ENCODE measurements at places on chromosomes 3 and 15.

DNA sequence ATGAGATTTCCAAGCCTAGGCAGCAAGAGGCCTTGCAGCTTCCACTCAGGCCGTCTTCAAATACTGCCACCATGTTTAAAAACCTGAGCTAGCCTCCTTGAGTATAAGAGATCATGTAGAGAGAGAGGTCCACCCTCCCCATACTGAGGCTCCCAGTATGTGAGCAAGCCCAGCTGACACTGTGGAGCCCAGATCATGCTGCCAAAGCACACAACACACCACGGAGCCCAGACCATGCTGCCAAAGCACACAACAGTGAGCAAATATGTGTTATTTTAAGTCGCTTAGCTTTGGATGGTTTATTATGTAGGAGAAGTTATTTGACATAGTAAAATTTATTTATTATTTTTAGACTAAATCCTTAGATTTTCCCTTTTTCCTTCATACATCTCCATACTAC lies 333.7 kb downstream of the CTNNB1 start:
- no peak for DNase-seq

GRCh38 chr3:52193065-52193464 lies 4.9 kb upstream of the ALAS1 start:
- no peak for DNase-seq

DNA sequence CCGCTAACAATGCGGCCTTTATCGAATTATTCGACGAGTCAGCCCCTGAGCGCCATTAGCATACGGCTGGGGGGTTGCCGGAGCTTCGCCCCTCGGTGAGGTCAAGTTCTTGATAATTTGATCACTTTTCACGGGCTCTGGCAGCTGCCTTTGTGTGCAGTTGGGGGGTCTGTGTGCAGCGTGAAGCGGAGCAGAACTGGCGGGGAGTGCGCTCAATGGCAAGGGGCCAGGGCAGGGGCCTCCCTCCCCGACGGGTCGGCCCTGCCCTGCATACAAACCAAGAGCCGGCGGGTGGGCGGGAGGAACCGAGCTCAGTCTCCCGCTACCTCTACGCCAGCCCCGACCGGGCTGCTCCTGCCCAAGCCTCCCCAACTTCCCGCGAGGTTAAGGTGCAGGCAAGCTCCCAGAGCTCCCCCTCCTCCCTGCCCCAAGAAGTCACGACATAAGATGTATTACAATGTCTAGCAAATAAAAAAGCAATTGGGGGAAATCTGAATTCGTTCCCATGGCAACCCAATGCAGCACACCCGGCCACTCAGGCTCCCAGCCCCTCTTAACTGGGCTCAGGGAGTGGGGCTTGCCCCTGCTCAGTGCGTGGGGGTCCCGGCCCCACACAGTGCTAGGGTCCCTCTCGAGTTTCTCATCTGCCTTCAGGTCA lies 34.1 kb upstream of the POLG start:
- no peak for DNase-seq

- DNase-seq = no peak
These were observed 26.8 kb upstream of the SLCO2A1 start for GRCh38 chr3:134056464-134056891.

DNA sequence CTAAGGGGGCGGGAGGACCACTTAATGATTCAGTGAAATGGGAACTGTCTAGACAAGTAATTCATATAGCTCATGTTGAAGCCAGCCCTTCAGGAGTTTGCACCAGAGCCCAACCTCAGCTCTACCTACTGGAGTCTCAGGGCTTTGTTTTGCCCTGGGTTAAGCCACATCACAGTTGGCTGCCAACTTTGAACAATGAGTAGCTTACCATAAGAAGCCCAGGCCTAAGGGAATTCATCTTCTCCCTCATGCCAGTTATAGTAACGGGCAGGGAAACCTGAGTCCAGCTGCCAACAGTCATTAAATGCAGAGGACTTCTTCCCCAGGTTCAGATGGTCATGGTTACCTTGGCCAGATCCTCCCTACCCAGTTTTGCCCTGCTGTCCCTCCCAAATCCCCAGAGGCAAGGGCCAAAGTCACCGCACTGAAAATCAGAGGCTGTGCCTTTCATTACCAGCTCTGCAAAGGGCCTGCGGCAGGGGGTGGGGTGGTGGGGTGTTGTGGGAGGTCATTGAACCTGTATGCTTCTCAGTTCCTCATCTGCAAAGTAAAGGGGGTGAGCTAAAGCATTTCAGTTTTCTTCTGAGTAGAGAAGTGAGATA lies 302.2 kb upstream of the NR2E3 start:
- DNase-seq = no peak

- DNase-seq = no peak
These were observed 28.8 kb upstream of the CCDC50 start for GRCh38 chr3:191300422-191300821.

GRCh38 chr3:48739955-48740823 lies 23.2 kb upstream of the IP6K2 start:
- peak; percentile 60 for DNase-seq

DNA sequence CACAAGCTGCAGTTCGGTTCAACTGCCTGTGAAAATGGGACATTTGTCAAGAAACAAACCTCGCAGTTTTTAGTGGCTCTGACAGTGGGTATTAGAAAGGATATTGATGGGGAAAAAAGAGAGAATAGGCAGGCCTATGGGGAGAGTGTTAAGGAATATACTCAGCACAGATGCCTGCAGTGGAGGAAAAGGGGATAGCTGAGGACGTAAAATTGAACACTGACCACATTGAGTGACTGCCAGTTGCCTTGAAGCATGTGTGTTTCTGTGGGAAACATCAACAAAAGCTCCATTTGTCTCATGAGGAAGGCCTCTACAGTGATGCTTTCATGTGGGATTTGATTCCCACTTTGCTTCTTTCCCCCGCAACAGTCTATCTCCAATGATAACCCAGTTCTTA lies 1042.1 kb downstream of the TUSC7 start:
- DNase-seq = no peak

DNA sequence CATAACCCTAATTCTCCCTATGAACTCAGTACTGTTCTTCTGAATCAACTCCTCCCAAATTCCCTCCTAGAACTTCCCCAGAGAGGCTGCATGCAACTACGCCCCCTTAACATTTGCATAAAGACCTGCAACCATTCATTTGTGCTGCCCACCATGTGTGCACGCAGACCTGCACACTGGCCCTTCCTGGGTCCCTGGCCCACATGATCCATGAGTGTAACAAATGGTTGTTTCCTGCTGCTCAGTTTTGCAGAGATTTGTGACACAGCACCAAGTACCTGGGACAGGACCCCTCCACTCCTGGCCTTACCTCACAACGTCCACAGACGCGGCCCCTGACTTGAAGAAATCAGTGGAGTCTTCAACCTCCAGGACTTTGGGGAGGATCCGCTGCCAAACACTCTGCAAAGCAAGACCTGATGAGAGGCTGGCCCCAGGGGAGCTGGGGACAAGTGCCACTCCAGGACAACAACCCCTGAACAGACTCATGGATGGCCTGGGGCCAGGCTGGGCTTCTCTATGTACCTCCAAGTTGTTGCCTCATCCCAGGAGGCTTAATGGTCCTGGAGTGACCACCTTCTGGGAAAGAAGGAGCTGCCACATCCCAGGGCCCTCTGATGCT lies 33.8 kb downstream of the ALDH1L1 start:
- DNase-seq = no peak

- DNase-seq = no peak
These were observed 43.1 kb downstream of the RBPMS2 start for GRCh38 chr15:64732156-64732860.

DNA sequence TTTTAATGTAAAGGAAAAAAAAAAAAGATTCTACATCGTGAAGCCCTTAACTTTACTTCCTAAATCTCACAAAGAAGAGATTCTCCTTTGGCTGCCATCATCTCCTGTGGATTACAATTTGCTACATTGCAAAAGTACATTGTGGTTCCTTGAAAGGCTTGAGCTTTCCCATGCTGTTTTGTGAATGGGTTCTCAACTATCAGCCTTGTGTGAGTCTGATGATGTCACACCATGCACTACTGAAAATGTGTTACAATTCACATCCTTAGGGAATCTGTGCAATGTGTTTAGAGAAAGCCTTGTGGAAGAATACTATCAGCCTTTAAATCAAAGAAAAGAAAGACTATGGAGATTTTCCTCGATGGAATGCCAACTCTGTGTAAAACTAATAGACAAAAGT lies 510.0 kb upstream of the ALCAM start:
- DNase-seq = no peak

- DNase-seq = no peak
These were observed 51.7 kb downstream of the ANXA2 start for GRCh38 chr15:60346077-60346476.

DNA sequence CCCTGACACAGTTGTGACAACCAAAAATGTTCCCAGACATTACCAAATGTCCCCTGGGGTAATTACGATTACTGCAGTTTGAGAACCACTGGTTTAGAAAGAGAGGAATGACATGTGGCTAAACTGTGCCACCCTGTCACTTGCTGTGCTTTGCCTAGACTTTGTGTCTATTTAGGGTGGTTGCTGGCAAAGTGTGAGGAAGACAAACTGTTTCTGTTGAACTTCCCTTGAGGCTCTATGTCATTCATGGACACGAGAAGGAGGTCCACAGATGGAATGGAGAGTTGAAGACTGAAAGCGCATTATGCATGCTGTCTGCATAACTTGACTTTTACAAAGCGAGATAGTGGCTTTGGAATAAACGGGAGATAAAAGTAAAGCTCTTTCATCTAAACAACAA lies 316.7 kb downstream of the FEZF2 start:
- no peak for DNase-seq

DNA sequence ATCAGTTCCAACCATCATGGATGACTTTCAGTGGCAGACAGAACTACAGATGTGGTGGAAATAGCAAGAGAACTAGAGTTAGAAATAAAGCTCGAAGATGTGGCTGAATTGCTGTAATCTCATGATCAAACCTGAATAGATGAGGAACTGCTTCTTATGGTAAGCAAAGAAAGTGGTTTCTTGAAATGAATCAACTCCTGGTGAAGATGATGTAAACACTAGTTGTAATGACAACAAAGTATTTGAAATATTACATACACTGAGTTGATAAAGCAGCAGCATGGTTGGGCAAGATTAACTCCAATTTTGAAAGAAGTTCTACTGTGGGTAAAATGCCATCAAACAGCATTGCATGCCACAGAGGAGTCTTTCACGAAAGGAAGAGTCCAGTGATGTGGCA lies 131.7 kb upstream of the FAM3D start:
- no peak for DNase-seq

DNA sequence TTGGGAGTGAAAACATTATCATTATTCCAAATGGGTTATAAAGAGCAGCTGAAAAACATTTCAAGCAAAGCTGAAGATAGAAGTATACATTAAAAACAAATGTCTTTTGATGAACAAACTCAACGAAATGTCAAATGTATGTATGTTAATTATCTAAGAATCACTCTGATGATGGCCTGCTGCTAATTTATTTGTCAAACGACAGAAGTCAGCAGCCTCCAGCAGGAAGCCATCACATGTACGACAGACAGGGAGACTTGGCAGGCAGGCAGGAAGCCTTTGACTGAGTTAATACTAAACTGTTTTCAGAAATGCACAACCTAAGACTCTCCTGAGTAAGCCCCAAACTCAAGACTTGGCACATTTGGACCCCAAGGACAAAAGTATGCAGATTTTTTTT lies 491.1 kb downstream of the ZNF385D start:
- DNase-seq = no peak

DNA sequence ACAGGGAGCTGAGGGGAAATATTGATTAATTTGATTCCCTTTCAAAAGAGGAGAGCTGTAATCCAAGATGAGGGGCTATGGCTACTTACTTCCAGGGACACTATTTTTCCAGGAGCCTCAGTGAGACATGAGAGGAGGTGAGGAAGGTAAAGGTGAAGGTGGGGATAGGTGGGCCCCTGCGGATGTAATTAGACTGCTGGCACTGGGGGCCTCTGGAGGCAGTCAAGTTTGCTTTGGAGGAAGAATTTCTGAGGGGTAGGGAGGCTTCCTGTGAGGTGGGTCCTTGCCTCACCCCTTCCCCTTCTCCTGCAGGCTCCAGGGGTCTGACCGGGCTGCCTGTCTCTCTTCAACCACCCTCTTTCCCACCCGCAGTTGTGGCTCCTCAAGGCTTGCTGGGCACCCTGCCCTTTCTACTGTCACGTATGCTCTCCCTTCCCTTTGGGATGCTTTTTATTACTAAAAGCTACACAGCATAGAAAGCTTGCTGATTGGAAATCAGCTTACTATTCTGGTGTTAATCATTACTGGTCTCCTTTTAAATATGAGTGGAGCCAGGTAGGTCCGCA lies 22.5 kb downstream of the GASK1A start:
- DNase-seq = no peak

DNA sequence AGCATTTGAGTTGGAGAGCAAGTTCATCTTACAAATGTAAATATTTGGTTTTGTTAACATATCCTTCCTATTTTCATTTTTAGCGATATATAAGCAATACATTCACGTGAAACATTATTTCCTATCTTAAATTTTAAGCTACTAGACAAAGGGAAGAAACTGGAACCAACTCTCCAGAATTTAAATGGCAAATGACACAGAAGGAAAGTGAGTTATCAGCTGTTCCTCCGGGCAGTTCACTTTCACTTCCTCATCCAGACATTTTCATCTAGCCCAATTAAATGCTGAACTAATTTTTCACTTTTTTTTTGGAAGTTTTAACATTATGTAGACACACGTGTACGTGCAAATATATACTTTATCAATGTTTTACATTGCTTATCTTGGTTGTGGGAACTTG lies 58.7 kb downstream of the MORC1 start:
- no peak for DNase-seq

- no peak for DNase-seq
These were observed 304.7 kb downstream of the SUCLG2 start for GRCh38 chr3:67349551-67350174.

DNA sequence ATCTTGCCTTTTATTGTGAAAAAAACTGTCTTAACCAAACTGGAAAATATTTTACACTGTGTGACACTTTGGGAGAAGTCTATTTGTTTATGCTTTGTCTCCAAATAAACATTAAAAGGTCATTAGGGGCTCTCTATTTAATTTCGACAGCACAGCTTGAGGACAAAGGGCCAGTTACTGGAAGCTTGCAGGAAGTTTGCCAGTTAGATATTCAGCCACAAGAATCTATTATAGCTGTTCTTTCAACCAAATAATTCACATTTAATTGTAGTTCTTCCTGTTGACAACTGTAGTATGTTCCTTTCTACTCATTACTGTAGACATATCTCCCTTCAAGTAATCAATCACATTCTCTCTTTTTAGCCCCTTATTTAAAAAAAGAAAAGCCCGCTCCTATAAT lies 6.1 kb downstream of the CP start:
- no peak for DNase-seq

GRCh38 chr3:161284989-161285388 lies 63.9 kb downstream of the NMD3 start:
- no peak for DNase-seq

GRCh38 chr3:45607790-45608189 lies 13.2 kb downstream of the LIMD1 start:
- no peak for DNase-seq

- DNase-seq = no peak
These were observed 622 bp downstream of the NAALADL2 start for GRCh38 chr3:174859756-174860155.

DNA sequence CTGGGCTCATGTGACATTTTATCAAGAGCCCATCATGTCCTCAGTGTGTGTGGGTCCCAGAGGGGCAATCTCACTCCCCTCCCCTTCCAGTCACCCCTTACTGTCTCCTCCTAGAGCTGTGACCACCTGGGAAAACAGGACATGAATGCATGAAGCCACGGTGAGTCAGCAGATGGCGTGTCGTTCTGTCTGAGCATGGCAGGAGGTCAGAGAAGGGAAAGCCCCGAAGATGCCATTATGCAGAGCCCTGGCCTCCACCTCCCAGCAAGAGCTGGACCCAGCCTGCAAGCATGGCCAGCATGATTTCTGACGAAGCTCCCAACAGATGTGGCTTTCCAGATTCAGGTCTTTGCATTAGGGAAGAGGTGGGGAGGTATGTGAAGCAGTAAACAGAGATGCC lies 118.5 kb downstream of the TLE3 start:
- DNase-seq = no peak
